ENCODE measurements at places on chromosomes 16 and 17.

GRCh38 chr16:51271156-51271701, 120.2 kb upstream of the SALL1 start:
- no peak for DNase-seq

DNA sequence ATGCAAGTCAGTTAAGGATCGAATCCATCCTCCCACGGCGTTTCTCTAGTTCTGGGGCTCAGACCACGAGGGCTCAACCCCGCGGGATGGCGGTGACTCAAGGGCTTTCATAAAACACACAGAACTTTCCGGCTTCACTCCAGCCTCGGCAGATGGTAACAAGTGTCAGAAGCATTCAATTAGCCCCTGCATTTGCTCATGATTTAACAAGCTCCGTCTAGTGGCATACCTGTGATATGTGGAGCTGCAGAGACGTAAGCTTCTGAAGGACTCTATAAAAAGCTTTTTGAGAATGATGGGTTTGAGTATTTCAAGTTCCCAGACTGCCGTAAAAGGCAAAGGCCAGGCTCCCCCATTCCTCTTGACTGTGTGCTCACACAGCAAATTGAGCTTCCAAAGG, 91.3 kb upstream of the SEC14L1 start:
- no peak for DNase-seq

DNA sequence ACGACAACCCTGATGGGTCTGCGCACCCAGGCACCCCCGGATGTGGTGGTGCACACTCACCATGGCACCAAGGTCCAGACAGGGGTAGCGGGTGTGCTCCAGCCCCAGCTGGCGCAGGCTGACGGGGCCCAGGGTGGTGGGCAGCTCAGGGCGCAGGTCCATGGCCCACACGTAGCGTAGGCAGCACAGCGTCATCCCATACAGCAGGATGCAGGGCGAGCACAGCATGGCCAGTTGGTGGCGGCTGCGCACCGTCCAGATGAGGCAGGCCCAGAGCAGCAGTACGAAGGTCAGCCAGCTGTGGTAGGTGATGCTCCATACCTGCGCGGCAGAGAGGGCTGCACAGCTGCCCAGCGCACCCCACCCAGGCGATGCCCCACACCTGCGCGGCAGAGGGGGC, 29.8 kb downstream of the CTU2 start:
- no peak for DNase-seq

DNA sequence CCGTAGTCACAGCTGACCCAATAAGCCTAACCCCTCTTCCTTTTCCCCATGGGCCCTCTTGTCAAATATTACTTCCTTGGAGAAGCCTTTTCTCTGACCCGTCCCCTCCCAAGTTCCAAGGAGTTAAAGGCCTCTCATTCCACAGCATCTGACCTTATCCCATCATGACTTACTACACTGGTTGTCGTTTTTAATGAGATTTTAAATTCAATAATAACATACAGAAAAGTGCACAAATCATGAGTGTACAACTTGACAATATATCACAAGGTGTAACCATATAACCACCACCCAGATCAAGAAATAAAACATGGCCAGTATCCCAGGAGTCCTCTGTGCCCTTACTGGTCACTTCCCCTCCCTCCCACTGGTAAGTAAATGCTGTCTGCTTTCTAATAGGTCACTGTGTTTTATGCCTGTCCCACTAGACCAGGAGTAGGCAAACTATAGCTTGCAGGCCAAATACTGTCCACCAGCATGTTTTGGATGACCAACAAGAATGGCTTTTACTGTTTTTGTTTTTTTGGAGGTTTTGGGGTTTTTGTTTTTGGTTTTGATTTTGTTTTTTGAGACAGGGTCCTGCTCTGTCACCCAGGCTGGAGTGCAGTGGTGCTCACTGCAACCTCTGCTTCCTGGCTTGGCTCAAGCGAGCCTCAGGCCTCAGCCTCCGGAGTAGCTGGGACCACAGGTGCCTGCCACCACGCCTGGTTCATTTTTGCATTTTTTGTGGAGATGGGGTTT, 1.2 kb upstream of the FDXR start:
- no peak for DNase-seq

- DNase-seq, result no peak
Measured at GRCh38 chr17:75130059-75130631, 1.4 kb downstream of the NT5C start.

- no peak for DNase-seq
Measured at GRCh38 chr17:2253362-2253761, 50.2 kb downstream of the SMG6 start.

GRCh38 chr16:86219655-86220445, 290.5 kb upstream of the FOXF1 start:
- no peak for DNase-seq

GRCh38 chr16:57844416-57845030, 42.2 kb upstream of the KIFC3 start:
- DNase-seq, result no peak

DNA sequence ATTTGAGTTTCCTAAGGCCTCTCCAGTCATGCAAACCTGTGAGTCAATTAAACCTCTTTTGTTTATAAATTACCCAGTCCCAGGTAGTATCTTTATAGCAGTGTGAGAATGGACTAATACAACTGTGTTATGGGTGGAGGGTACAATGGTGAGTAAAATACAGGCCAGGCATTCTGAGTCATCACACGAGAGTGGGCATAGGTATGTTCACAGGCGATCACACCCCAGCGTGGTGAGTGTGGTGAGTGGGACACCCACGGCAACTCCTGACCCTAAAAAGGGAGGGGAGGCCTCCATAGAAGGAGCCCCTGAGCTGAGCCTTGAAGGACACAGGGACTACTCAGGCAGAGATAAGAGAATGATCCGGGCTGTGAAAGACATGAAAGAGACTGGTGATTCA, 22.6 kb upstream of the MAPT start:
- no peak for DNase-seq

- DNase-seq, result no peak
Measured at GRCh38 chr17:6575596-6575988, 19.2 kb upstream of the PITPNM3 start.

- DNase-seq, result no peak
Measured at GRCh38 chr16:66291833-66292232, 74.7 kb upstream of the CDH5 start.

DNA sequence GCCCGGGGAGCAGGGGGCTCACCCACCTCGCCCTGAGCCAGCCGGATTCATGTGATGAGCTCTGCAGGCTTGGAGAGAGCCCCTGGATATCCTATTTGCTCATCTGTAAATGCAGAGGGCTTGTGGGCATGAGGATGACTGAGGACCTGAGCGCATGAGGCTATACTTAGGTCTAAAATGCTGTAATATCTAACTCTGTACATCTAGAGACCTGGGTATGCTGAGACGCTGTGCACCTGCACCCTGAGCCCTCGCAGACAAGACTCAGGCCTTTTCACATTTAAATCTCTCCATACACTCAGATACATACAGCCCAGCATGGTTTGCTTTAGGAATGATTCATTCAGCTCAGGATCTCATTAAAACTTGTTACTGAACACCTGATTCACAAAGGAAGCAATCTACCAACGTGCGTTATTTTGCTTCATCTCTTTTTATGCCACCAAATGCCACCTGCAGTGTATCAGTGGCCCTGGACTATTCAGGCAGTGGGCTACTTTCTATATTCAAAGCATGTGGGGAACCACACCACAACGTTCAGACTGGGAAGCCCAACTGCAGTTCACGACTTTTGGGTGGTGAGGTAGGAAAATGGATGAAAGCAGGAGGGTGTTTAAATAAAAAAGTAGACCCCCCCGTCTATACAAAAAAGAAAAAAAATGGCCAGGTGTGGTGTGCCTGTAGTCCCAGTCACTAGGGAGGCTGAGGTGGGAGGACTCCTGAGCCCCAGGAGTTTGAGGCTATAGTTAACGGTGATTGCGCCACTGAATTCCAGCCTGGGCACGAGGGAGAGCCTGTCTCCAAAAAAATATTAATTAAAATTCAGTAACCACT, 12.0 kb downstream of the USP7 start:
- no peak for DNase-seq
